Stimulated activated CD4-positive, alpha-beta T cell treated with anti-CD3 and anti-CD28 coated beads, Interleukin-1b, Interleukin-23, amount 100 ng/mL, for 24 hours (primary cell): ENCODE measurements at places on chromosomes 16 and 17.

DNA sequence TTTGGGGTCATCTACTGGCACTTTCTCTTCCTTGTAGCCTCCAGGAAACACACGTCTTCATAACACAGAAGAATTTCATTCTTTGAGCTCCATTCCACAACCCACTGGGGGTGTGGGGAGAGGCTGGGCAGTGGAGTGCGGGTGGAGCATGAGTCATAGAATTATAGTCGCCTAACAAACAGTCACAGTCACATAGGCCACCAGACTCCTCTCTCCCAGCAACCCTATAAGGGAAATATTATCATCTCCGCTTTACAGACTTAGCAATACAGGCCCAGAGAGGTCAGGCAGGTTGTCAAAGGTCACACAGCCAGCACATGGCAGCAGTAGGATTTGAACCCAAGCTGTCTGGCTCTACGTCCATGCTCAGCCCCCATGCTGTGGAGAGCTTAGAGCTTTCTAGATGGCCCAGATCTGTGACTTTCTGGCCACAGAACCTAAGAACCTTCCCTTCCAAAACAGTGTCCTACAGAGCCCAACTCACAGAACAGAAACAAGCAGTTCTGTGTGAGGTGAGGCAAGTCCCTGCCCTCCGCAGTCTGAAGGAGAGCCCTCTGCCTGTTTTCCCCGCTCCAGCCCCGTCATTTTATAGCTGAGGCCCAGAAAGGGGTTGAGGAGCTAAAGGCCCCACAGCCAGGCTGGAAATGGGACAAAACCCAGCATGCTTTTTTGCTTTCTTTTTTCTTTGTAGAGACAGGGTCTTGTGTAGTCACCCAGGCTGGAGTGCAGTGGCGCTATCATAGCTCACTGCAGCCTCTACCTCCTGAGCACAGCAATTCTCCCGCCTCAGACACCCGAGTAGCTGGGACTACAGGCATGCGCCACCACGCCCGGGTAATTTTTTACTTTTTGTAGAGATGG lies 10.7 kb upstream of the LITAF start:
- no peak for DNase-seq

- no peak for DNase-seq
Observed at GRCh38 chr17:5120036-5120435, 4.2 kb downstream of the USP6 start.

DNA sequence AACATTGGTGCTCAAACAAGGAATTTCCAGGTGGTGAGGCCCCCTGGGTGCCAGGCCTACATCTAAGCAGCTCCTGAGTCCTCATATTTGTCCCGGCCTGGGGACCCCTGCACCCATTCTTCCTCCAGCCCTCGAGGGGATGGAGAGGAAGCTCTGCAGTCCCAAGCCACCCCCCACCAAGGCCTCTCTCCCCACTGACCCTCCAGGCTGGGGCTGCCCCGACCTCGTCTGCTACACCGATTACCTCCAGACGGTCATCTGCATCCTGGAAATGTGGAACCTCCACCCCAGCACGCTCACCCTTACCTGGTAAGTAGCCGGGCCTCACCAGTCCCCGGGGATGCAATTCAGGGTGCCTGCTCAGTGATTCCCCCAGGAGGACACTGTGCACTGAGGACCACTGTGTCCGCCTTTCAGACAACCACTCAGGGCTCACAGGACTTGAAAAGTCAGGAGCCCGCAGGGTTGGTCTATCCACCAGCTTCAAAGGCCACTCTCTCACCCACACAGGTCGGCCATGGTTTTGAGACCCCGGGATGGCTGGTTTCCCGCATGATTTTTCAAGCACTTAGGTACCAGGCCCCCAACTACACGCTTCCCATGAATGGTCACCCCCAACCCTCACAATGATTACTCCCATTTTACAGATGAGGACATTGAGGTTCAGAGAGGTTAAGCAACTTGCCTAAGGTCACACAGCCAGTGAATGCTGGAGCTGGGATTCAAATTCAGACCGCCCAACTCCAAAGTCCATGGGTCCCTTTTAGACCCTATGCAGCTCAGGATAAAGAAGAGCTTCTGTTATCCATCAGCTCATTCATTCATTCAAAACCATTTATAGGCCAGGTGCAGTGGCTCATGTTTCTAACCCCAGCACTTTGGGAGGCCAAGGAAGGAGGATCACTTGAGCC lies 32.4 kb downstream of the IL21R start:
- DNase-seq, result no peak

GRCh38 chr17:38379448-38379847 lies 27.8 kb downstream of the SOCS7 start:
- DNase-seq, result no peak

- no peak for DNase-seq
Observed at GRCh38 chr17:29835435-29836351, 94.3 kb downstream of the SSH2 start.

GRCh38 chr17:37476431-37477120 lies 13.1 kb upstream of the DUSP14 start:
- no peak for DNase-seq

- DNase-seq, result peak; percentile 29
Observed at GRCh38 chr16:52191531-52192134, 355.3 kb downstream of the TOX3 start.

DNA sequence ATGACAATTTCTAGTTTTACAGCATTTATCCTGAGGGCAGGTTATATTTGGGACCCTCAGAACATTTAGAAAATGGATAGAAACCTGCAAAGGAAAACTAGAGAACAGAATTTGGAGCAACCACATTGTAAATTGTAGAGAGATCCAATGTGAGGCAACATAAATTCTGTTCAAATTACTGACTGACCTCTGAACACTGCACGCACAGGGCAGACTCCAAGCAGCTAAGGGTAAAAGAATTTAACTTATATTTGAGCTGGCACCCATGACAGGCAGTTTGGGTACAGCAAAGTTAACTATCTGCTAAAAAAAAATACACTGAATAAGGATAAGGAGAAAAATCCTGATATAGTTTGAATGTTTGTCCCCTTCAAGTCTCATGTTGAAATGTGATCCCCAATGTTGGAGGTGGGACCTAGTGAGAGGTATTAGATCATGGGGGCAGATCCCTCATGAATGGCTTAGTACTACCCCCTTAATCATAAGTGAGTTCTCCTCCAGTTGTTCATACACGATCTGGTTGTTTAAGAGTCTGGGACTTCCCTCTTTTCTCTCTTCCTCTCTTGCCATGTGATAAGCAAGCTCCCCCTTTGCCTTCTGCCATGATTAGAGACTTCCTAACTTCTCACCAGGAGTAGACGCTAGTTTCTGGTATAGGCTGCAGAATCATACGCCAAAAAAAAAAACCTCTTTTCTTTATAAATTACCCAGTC lies 75.7 kb downstream of the FBXL20 start:
- DNase-seq, result no peak

GRCh38 chr16:49556606-49557446 lies 183.2 kb downstream of the C16orf78 start:
- no peak for DNase-seq

DNA sequence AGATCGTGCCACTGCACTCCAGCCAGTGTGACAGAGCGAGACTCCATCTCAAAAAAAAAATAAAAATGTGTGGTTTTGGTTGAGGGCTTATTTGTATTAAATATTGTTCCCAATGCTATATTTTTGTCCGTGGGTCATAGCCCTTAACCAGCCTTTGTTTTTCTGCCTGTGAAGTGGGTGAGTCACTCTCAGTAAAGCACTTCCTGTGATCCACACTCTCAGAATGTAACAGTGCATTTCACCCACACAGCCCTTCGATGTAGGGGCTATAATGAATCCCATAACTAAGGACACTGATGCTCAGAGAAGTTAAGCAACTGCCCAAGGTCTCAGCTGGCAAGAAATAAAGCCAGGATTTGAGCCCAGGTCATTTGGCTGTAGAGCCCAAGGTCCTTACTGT lies 34.7 kb upstream of the POLR3E start:
- no peak for DNase-seq

DNA sequence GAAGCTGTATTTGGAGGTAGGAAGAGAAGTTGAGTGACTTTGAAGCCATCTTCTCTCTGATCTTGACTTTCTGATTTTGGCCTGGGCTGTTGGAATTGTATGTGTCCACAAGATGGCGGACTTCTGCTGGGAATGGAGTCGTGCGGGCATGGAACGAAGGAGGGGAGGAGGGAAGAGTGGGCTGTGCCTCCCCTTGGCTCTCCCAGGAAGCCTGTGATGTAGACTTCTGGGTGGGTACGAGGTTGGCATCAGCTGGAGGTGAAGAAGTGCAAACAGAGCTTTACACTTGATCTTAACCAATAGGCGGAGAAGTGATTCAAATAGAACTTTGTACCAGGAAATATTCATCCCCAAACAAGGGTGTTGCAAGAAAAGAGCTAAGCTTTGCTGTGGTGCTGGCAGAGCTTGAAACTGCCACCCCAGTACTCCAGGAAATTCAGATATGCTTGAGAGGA lies 7.4 kb upstream of the TMEM220 start:
- no peak for DNase-seq

GRCh38 chr17:39694593-39694992 lies 5.3 kb upstream of the ERBB2 start:
- DNase-seq, result no peak

- no peak for DNase-seq
Observed at GRCh38 chr16:72532906-72533410, 361.0 kb upstream of the PMFBP1 start.

GRCh38 chr17:41442739-41443138 lies 2.0 kb upstream of the KRT38 start:
- DNase-seq, result no peak

DNA sequence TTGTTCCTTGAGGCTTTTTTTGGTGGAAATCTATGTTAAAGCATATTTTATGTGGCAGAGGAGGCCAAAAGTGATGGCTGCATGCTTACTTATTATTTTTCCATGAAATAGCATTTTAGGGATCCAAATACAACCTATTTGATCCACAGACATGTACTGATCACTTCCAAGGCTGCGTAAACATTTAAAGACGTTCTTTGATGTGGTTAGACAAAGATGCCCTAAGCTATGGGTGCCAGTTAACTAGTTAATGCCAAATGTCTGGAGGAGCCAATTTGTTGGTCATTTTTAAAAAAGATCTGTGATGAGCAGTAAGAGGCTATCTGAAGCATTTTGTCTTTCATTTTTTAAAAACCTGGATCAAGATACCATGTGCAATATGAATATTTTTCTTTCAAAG lies 17.3 kb upstream of the PRKCA start:
- DNase-seq, result no peak

GRCh38 chr16:55041540-55042234 lies 111.0 kb downstream of the IRX5 start:
- DNase-seq, result no peak

DNA sequence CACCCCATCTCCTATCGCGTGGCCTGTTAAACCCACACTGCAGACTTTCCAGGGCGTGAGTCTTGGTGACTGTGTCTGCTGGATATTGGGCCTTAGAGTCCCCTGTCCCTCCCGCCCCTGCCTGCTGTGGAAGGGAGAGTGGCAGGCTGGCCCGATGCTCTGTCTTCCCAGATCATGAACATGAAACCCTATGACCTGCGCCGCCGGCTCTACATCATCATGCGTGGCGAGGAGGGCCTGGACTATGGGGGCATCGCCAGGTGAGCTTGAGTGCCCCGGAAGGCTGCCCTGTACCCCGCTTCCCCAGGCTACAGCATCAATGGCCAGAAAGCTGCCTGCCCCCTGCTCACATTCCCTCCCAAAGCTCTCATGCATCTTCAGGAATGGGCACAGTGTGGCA lies 19.5 kb upstream of the CLEC18A start:
- no peak for DNase-seq

DNA sequence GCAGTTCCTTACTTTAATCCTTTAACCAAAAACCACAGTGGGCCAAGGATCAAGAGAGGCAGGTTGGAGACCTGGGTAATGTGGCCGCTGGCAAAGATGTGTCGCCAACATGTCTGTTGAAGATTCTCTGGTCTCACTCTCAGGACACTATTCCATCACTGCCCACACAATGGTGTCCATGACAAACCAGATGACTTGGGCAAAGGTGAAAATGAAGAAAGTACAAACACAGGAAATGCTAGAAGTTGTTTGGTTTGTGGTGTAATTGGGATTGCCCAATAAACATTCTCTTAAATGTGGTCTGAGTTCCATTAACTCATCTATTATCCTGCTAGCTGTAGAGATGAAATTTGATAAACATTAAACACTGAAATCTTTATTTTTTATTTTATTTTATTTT lies 43.3 kb downstream of the SALL1 start:
- no peak for DNase-seq

DNA sequence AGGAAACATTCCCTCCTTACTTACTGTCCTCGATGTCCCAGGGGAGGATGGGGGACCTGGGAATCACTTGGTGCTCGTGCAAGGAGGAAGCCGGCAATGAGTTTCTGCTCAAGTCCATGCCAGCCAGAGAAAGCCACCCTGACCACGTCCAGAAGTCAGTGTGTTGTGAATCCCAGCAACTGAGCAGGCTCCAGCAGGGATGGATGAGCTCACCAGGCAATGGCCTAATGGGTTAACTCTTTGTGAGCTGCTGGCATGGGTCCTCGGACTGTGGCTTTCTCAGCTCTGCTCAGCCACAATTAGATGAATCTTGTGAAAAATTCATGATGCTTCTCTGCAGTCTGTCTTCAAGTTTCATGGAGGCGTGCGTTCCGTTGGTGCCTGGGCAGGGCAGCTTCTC lies at the start of gene PIRT:
PIRT (minus strand) TSS at position 167 of the 400 bp plus-strand sequence. CDS start 12,442 bp downstream, outside the sequence.
- DNase-seq, result no peak

GRCh38 chr17:75272848-75273184 lies 1.8 kb upstream of the MIF4GD start:
- no peak for DNase-seq

DNA sequence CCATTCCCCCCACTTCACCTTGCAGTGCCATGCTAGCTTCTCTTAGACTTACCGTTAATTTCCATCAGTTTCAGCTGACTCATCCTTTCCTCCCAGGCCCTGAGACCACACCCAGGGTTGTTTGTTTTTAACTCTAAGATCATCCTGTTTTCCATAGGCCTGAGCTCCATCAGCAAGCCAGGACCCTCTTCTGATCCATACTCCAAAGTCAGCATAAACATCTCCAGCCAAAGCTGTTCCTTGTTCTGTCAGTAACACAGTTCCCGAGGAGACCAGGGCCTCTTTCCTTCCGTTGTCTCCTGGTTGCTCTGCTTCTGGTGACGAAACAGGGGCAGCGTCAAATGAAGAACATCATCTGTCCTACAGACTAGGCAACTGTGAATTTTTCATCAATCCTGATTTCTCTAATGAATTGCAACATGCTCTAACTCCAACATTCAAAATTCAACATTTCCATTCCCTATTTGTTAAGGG lies 83.8 kb upstream of the HNF1B start:
- DNase-seq, result no peak

GRCh38 chr17:80082403-80083135 lies 18.8 kb upstream of the GAA start:
- DNase-seq, result no peak

GRCh38 chr16:81099958-81100357 lies 3.8 kb upstream of the GCSH start:
- no peak for DNase-seq
